Activated gamma-delta T cell treated with anti-CD3 and anti-CD28 coated beads, Interleukin-2, amount 50 U/mL, for 16 hours (primary cell): ENCODE measurements at places on chromosomes 16 and 17.

- peak; percentile 15 for DNase-seq
These were observed 43.3 kb downstream of the BCAS3 start for GRCh38 chr17:60720763-60721531.

DNA sequence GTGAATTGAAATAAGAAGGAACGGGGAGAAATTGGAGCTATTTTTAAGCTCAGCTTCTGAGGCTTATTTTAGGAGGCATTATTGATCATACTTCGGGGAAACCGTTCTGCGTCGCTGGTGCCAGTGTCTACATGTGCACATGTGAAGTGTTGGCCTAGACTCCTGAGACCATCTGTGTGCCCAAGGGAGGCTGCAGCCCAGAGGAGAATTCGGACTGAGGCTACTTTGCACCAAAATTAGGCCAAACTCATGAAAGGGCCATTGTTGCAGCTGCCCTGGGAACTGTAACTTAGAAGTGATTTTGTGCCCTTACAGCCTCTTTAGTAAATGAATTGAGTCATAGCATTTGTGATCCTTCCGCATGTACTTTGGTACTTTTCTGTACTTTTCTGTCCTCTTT is 102.0 kb upstream of the NOL11 start:
- no peak for DNase-seq

- no peak for DNase-seq
These were observed 79.7 kb downstream of the AIPL1 start for GRCh38 chr17:6355196-6355595.

- DNase-seq, result no peak
These were observed 139.1 kb upstream of the CHMP6 start for GRCh38 chr17:80852476-80853015.

- no peak for DNase-seq
These were observed 4.7 kb upstream of the BCAR1 start for GRCh38 chr16:75256059-75256571.

- DNase-seq, result no peak
These were observed 9.2 kb downstream of the CHD3 start for GRCh38 chr17:7897773-7898172.

DNA sequence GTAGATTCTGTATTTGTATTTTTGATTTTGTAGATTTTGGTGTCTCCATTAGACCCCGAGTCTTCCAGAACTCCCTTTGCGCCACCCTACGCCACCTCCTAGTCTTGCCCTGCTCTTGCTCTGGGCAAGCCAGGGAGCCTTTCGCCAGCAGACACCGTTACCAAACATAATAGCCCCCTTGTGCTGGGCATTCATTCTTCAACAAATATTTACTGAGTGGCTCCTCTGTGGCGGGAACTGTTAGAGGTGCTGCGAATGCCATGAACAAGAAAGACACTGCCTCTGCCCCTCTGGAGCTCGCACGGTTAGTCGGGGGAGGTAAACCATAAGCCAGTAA is 841 bp upstream of the GPT2 start:
- no peak for DNase-seq

GRCh38 chr16:73771196-73772064 is 525.2 kb upstream of the PSMD7 start:
- no peak for DNase-seq
